Naive thymus-derived CD8-positive, alpha-beta T cell (primary cell): ENCODE measurements at places on chromosomes 4 and X. TPM values are rescaled to one million over a fixed set of nuclear protein-coding genes. Genes with fewer than 3 reads are reported as not detected.

Gene ARAP2
- total RNA-seq = 46.3 TPM

- no peaks in the 10 kb centered on the region for H3K27me3 ChIP-seq
- H3K36me3 ChIP-seq = no peaks in the 10 kb centered on the region
These were observed 67.0 kb downstream of the GPC3 start for GRCh38 chrX:133918361-133918771.

- DNase-seq = peak; percentile 29
- H3K27me3 ChIP-seq = no peaks in the 10 kb centered on the region
- peaks cover 24% of the 10 kb centered on the region for H3K4me1 ChIP-seq
- H3K27ac ChIP-seq = no peak overlapping the region
These were observed 137.4 kb upstream of the STIM2 start for GRCh38 chr4:26723216-26723615.

DNA sequence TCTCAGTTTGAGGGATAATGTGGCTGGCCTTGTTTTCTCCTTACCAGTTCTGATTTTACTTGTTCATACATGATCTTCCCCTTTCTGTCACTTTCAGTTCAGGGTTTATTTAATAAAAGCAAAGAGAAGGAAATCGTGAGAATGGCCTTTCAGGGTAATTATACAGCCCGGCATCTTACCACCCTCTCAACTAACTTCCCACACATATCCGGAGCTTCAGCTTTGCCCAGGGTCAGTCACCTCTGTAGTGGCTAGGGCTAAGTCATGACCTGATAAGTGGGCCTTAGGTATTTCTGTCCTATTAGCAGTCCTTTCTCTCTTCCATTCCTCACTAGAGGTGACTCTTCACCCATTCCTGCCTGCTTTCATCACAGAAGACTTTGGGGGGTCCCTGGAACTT, 15.8 kb downstream of the TRPC5 start:
- no peaks in the 10 kb centered on the region for H3K4me1 ChIP-seq
- H3K4me3 ChIP-seq = no peak overlapping the region
- no peaks in the 10 kb centered on the region for H3K27me3 ChIP-seq
- H3K27ac ChIP-seq = no peak overlapping the region
- no peaks in the 10 kb centered on the region for H3K36me3 ChIP-seq

GRCh38 chr4:67751260-67751659, 2.9 kb downstream of the GNRHR start:
- DNase-seq = no peak
- no peaks in the 10 kb centered on the region for H3K36me3 ChIP-seq
- H3K4me1 ChIP-seq = no peaks in the 10 kb centered on the region
- H3K27ac ChIP-seq = no peak overlapping the region
- H3K27me3 ChIP-seq = no peaks in the 10 kb centered on the region
- H3K4me3 ChIP-seq = no peak overlapping the region

DNA sequence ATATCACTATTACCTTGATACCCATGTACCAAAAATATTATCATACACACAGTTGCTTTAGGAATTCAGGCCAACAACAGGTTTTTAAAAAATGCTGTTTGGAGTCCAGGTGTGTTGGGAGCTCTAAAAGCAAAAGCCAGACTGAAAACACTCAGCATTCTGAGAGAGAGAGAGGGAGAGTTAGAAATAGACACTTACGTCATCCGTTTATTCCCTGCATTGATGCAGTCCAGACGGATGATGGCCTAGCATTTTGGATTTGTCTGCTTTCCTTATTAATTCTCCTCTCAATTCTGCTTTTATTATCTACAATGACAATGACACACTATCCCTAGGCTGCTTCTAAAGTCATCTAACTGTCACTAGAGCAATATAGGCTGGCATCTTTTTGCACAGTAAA, 358.3 kb upstream of the BOD1L1 start:
- H3K27ac ChIP-seq = no peak overlapping the region
- no peak overlapping the region for H3K4me3 ChIP-seq
- no peak for DNase-seq
- H3K36me3 ChIP-seq = no peaks in the 10 kb centered on the region
